ENCODE measurements at places on chromosomes 16 and 17.

- DNase-seq, result no peak
Observed at GRCh38 chr17:62706598-62707424, 79.3 kb downstream of the MRC2 start.

DNA sequence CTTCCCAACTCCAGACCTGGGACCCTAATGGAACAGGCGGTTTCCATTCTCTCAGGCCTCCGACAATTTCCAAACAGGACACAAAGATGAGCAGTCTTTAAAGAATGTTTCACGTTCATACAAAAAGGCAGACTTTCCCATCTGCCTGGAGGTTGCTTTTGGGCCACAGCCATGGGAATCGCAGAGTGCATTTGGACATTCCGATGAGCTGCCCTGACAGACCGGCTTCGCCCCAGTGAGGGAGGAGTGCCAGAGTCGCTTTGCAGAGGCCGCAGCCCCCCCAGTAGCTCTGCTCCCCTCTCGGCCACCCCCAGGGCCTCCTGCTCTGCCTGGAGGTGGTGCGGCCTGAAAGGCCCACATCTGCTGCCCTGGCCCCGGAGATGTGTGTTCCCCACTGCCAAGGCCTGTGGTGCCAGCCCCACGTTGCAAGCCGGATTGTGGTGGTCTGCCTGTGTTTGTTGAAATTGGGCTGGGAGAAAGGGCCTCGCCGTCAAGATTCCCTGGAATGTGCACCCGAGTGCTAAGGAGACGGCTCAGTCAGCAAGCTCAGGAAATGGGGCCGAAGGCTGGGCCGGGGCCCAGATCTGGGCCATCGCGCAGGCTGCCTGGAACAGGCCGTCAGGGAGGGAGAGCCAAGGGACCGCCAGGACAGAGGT is 89.8 kb downstream of the C16orf95 start:
- DNase-seq, result no peak

DNA sequence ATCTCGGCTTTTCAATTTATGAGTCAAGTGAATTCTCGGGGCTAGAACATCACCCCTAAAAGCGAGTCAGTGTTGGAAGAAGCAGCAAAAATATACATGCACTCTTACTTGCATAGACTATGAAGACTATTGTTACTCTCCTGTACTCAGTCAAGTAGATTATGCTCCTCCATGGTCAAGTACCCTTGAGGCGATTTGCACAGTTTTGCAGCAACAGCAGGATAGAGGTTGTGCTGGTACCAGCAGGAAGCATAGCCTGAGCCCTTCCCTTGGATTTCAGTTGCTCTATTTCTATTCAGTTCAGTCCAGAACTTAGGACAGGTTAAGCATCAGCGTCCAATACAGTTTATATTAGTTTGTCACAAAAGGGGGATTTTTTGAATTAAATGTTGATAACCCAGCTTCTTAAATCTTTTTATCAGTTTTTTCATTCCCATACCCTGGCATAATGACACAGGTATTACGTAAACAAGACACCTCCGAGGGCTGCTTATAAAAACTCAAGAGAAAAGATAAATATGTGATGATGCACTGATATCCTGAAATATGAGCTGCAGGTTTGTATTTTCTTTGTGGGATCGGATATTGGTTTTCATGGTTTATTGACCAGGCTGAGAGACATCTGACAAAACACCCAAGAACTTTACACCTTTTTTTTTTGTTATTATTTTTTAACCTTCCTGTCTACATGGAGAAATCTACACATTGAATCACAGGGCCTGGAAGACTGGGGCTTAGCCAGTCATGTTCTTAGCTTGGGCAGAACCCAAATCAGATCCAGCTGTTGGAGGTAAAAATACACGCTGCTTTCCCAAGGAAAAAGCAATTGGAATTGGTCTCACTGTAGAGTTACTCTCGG is 144.1 kb downstream of the PITPNC1 start:
- no peak for DNase-seq

DNA sequence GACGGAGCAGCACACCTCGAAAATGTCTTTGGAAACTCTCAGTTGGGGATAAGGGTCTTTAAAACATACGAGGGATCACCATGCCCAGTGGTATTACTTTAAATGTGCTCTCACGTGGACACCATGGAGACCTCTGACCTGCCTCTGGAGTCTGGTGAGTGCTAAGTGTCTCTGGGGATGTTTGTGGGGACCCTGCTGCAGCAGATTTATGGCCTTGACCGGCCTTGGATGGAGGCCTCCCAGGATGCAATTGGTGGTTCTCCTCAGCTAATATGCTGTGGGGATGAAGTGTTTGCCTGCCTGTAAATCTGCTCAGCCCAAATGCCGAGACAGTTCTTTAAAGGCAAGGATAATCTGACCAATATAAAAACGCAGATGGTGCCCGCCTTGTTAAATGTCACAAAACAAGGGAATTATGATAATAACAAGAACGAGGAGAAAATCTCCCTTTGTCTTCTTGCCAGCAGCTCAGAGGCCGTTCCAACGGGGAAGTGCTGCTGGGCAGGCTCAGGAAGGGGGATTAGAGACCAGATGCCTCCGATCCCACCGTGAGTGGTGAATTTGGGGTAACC is 154.4 kb downstream of the ABCC12 start:
- no peak for DNase-seq

GRCh38 chr16:83721676-83722075 is 86.1 kb upstream of the HSBP1 start:
- no peak for DNase-seq

GRCh38 chr17:48543854-48544348 is 1.0 kb downstream of the HOXB2 start:
- no peak for DNase-seq

All from epithelial cell of esophagus (primary cell).